ENCODE measurements at places on chromosomes 13 and 19.

DNA sequence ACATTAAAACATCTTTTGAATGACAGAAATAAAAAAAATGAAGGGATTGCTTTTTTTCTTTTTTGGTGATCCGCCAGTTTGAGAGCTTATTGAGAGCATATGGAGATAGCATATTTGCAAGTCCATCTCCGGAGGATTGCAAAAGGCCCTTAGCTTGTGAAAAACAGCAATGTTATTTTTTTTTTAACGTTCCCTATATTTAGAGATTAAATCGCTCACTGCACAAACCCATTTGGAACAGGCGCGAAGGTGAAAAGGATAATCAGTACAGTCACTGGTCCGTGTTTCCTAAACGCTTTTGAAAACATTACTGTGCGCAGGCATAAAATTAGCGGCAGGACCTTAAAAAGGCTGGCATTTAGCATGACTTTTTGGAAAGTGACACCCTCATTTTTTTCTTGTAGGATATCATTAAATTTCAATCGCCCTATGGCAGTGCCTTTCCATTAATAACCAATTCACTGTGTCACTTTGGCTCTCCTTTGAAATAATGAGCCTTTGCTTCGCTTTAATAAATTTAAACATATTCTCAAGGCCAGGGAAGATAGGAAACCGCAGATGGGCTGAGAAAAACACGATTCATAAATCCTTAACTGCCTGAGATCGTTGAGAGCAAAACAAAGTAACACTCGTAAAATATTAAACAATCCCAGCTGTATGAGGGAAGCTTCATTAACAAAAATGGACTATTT, 342.2 kb downstream of the DACH1 start:
- DNase-seq: no peak

DNA sequence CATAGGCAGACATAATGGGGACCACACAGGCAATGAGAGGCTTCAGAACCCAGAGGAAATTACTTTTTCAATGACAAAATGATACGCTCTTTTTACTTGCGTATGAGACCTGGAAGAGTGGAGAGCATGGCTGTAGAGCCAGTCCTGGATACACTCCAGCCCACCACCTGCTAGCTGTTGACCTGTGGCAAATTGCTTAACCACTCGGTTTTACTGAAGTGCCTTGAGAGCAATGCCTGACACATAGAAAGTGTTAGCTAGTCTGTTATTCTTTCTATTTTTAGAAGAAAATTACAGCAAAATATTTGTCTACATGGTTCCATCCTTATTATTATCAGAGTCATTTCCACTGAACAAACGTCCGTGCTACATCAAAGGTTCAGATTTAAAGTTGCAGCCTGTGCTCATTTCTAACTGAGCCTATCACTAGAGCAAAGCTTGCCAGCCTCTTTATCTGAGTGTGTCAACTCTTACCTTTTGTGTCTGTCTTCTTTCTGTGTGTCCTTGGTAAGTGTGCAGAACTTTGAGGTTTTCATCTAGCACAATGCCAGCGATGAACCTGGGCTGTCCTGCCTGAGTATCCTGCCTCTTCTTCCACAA, 9.6 kb upstream of the GPR183 start:
- peak; percentile 82 for DNase-seq

DNA sequence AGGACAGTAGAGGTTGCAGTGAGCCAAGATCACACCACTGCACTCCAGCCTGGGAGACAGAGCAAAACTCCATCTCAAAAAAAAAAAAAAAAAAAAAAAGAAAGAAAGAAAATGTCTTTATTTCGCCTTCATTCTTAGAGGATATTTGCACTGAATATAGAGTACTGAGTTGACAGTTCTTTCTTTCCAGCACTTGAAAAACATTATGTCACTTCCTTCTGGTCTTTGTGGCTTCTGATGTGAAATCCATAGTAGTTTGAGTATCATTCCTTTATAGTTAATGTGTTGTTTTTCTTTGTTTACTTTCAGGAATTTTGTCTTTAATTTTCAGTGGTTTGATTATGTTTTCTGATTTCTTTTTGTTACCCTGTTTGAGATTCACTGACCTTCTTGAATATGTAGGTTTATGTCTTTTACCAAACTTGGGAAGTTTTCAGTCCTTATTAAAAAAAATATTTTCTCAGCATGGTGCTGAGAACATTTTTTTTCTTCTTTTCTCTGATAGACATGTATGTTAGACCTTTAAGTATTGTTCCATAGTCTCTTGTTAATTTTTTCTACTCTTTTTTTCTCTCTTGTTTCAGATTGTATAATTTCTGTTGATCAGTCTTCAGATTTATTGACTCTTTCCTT, 50.1 kb downstream of the PCCA start:
- DNase-seq: no peak

- no peak for DNase-seq
Measured at GRCh38 chr19:6252066-6252465, 27.7 kb downstream of the MLLT1 start.
